ENCODE measurements at places on chromosomes 4 and X. TPM values are rescaled to one million over a fixed set of nuclear protein-coding genes. Genes with fewer than 3 reads are reported as not detected.
A peak's percentile ranks its signal among the peaks of the same experiment; 100 is the strongest.

- no peak for DNase-seq
Observed at GRCh38 chr4:69124941-69125340, 28.7 kb downstream of the UGT2B7 start.

DNA sequence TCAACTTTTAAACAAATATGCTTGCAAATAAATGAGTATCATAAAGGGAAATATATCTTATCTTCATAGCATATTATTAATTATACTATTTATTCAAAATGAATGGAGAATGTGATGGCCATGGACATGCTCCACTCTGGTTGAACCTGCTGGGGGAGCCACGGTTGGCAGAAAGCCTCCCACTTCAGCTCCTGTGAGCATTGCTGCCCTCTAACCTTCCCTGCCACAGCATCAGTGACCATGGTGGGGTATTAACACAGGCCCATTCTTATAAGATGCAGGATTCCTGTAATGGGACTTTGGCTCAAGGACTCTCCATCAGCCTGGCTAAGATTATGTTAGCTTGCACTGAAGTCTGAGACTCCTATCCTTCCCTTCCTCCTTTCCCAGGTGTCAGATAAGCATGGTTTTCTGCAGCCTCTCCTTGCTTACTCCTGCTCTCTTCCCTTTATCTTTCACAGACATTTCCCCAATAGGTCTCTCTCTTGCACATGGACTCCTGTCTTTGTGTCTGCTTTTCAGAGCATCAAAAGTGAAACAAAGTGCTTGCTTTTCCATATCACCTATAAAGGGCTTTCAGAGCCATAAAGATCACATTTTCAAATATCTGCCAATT lies 4.9 kb upstream of the ABRAXAS1 start:
- DNase-seq = no peak

- no peak for DNase-seq
Observed at GRCh38 chrX:68533656-68534055, 34.8 kb downstream of the YIPF6 start.

TNIP2 gene
- polyA plus RNA-seq = 11.4 TPM

LRCH2 gene
- polyA plus RNA-seq = 3.7 TPM

ASB9 gene
- polyA plus RNA-seq = 4.1 TPM

MUC7 gene
- polyA plus RNA-seq = not detected

DNA sequence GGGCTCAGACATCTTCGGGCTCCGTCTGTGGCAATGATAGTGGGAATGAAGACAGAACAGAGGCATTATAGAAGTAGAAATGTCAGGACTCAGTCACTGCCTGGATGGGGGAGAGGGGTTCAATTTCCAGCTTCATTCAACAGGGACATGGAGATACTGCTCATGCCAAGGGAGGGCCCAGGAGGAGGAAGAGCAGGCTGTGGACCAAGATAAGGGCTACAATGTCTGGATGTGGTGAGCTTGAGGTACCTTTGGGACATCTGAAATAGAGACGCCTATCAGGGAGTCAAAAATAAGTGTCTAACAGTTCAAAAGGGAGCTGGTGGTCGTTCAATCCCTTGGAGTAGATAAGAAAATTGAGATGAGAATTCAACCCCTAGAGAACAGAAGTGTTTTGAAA lies 34.5 kb downstream of the ELF4 start:
- no peak for DNase-seq

DNA sequence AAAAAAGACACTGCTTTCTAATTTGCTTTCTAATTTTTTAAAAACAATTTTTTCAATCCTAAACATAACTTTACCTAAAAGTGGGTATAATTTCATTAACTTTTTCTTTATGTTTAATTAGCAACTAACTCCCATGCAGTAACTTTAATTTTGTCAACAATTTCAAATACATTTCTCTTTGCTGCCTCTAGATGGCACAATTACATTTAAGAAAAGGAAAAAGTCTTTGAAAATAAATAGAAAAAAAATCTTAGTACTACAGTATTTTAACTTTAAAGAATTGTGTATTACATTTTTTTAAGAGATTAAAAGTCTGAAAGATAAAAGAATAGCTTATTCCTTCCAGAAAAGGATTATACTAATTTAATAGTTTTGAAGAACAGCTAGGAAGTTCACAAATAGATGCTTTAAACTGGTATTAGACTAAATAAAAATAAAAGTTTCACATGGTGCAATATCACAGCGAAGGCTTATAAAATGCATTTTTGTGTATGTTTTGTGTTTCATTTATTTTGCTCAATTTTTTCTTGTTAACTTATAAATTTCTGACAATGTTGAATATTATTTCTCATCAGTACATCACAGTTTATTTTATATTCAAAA lies 105.1 kb downstream of the ADGRA3 start:
- DNase-seq = no peak

DNA sequence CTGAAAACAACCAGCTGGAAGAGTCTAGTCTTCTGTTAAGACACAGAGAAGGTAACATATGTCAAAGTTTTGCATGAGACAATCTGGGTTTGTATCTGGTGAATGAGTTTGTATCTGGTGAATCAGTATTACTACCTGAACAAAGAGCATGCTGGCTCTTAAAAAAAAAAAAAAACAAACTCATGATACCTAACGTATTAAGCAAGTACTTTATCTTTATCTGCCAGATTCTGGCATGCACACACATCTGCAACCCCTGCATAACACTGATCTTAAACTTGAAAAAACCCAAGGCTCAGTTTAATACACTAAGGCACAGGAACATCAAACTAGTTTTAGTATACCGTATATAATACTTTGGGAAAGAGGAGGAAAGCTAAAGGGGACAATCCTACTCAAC lies 5.8 kb downstream of the YTHDC1 start:
- DNase-seq = no peak

TCEAL9 gene
- polyA plus RNA-seq = 131 TPM

GRCh38 chr4:74738464-74739143 lies 55.7 kb downstream of the BTC start:
- no peak for DNase-seq

GRCh38 chr4:138204507-138204906 lies 37.6 kb downstream of the SLC7A11 start:
- DNase-seq = no peak

DNA sequence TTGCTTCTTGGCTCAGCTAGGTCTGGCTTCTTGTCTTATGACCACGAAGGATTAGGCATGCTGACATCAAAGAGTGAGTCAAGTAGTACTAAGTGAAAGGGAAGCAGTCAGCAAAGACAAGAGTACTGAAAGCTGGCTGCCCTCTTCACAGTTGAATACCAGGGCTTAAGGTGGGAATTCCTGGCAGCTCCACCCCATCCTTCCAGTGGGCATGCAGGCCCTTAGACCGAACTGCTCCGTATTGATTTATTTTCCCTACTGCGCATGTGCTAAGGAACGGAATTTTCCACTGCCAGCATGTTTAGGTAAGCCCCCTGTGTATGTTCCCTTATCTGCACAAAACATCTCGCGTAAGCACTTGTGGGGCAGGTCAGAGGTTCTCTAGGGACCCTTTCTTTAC lies 2320.1 kb downstream of the ARAP2 start:
- DNase-seq = no peak

- DNase-seq = no peak
Observed at GRCh38 chr4:89486042-89486441, 178.4 kb upstream of the GPRIN3 start.

HPSE gene
- 0.25 TPM for polyA plus RNA-seq

TBCK gene
- 23.1 TPM for polyA plus RNA-seq

GIMD1 gene
- polyA plus RNA-seq = 0.09 TPM

GRCh38 chrX:151391722-151392121 lies 5.3 kb upstream of the VMA21 start:
- DNase-seq = no peak

DNA sequence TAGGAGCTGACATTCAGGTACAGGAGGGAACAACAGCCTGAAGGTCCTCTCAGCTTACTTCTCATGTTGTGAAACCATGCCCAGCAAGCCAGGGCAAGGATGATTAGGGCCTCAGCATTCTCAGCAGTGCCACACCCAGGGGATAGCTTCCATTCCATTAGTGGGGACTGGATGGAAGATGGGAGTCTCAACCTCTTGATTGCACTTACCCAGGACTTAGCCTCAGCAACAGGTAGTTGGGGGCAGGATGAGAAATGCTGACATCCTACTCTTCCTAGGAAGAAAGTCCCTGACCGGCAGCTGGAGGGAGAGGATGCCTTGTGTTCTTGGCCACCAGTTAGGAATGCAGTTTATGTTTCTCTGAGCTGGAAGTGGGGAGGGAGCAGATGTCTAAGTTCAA lies 8.8 kb upstream of the BEX3 start:
- no peak for DNase-seq

TLL1 gene
- 1.3 TPM for polyA plus RNA-seq

- DNase-seq = no peak
Observed at GRCh38 chr4:53023677-53024299, 161.7 kb downstream of the RASL11B start.

GRCh38 chr4:26459054-26459755 lies 31.1 kb downstream of the CCKAR start:
- DNase-seq = peak; percentile 50

Measured in forelimb muscle (tissue), 1 donor.